HEK293T (cell line): ENCODE measurements at places on chromosomes 2 and 18.
A peak's percentile ranks its signal among the peaks of the same experiment; 100 is the strongest.

DNA sequence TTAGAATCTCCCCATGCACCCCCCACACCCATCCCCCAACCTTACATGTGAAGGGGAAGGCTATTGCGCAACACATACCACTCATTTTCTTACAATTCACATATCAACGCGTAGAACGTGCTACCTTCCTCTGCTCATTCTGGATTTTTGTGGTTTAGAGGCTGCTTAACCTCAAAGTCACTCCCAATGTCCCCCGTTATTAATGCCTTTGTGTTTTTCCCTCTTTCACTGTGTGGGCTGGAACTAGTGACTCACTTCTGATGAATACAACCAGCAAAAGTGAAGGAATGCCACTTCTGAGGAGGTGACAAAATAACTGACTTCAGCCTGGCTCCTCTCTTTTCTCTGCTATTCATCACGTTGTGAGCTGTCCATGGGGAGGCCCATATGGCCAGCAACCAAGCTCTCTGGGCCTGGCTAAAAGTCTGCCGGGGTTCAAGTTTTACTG is 342.5 kb upstream of the NXPH2 start:
- DNase-seq: no peak

DNA sequence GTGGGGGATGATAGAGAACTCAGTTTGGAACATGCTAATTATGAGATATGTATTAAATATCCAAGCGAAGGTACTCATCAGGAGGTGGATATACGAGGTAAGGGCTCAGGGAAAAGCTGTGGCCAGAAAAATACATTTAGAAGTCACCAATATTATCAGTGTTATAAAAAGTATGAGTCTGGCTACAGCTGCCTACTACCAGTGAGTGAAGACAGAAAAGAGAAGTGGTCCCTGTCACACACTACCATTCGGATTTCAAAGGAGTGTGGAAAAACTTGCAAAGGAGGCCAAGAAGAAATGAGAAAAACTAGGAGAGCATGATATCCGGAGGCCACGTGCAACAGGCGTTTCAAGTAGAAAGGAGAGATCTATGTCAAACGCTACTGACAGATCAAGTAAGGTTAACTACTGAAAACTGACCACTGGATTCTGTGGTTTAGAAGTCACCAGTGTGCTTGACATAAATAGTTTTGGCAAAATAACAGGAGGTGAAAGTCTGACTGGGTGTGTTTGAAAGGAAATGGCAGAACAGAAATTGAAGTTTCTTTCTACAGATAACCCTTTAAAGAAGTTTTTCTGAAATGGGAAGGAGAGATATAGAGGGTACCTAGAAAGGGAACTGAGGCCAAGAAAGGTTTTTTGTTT is 118.7 kb upstream of the DNMT3A start:
- no peak for DNase-seq

DNA sequence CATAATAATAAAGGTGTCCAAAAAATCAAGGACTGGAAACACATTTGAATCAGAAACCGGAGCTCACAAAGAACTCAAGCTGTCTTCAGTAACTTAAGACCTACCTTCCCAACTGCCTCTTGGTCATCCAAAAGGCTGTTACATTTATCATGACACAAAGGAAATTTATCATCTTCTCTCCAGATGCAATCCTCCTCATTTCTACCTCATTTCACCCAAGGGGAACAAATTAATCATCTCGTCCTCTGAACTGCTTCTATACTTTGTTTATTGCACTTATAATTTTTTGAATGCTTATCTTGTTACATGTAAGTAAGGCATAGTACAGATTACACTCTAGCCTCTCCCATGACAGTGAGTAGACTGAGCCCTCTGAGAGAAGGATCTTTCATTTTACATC is 105.1 kb upstream of the RGPD4 start:
- no peak for DNase-seq

- DNase-seq: no peak
Measured at GRCh38 chr2:126714191-126714965, 58.4 kb downstream of the GYPC start.

- DNase-seq: no peak
Measured at GRCh38 chr18:48829443-48830149, 121.2 kb downstream of the SMAD7 start.

- no peak for DNase-seq
Measured at GRCh38 chr18:58225101-58225500, 181.1 kb downstream of the NEDD4L start.

DNA sequence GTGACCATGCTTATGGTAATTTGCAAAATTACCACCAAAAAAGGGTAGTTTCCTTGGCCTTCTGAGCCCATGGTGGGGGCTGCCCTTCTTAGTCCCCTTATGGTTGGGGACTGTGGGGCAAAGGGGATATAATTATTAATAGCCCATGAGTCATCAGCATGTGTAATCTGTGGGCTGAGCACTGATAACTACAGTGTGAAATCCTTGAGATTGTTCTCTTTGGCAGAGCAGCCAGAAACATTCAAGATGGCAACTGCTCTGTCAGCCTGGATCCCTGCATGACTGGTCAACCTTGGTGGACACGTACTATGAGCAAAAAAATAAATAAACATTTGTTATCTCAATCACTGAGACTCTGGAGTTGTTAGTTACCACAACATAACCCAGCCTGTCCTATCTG is 61.3 kb downstream of the MGAT4A start:
- no peak for DNase-seq

GRCh38 chr2:16950436-16950835 is 284.8 kb upstream of the CYRIA start:
- DNase-seq: no peak

- no peak for DNase-seq
Measured at GRCh38 chr2:32938934-32939333, 7.8 kb upstream of the LTBP1 start.

DNA sequence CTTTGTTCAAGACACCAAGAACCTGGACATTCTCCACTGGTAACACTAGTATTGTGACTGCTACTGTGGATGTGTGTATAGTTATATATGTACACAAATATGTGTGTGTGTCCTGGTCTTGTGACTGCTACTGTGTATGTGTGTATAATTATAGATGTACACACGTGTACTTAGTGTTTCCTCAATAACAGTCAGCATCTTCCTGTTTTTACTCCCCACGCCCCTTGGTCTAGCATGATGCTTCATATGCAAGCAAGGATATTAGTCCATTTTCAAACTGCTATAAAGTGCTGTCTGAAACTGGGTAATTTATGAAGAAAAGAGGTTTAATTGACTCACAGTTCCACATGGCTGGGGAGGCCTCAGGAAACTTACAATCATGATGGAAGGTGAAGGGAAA is 802.7 kb downstream of the RNF144A start:
- DNase-seq: no peak

- DNase-seq: no peak
Measured at GRCh38 chr2:216539791-216540241, 41.2 kb downstream of the RPL37A start.

GRCh38 chr18:6363216-6363615 is 51.5 kb downstream of the L3MBTL4 start:
- DNase-seq: no peak

DNA sequence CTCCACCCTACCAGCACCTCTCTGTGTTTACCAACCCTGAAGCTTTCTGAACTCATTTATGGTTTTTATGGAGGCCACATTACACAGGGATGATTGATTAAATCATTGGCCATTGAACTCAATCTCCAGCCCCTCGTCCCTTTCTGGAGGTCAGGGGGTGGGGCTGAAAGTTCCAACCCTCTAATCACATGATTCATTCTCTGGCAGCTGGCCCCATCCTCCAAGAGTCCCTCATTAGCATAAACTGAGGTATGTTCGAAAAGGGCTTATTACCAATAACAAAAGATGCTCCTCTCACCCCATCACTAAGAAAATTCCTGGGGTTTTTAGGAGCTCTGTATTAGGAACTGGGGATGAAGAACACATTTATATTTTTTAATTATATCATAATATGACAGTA is 92.3 kb downstream of the DIS3L2 start:
- no peak for DNase-seq

DNA sequence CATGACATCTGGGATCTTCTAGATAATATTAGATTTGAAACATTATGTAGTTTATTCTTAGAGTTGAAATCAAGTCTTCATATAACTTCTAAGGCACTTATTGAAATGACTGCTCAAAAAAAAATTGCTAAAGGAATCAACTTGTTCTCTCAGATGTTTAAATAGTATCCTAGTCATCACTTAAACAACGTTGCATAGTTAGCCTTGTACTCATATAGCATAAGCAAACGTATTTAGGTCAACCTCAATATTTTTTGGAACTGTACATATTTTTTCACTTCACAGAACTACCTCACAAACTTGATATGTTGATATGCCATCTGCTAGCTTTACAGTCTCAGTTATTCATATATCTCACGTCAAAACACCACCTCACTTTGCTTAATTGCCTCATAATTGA is 47.1 kb upstream of the CREB1 start:
- DNase-seq: no peak

- no peak for DNase-seq
Measured at GRCh38 chr2:58158481-58158880, 82.6 kb downstream of the FANCL start.

- DNase-seq: peak; percentile 38
Measured at GRCh38 chr2:50401772-50402653, 629.9 kb downstream of the NRXN1 start.

- no peak for DNase-seq
Measured at GRCh38 chr18:76374330-76375281, 120.4 kb downstream of the ZNF516 start.

GRCh38 chr2:28709101-28709500 is 42.5 kb upstream of the PPP1CB start:
- no peak for DNase-seq

GRCh38 chr18:26778054-26778393 is 87.5 kb downstream of the AQP4 start:
- DNase-seq: no peak

DNA sequence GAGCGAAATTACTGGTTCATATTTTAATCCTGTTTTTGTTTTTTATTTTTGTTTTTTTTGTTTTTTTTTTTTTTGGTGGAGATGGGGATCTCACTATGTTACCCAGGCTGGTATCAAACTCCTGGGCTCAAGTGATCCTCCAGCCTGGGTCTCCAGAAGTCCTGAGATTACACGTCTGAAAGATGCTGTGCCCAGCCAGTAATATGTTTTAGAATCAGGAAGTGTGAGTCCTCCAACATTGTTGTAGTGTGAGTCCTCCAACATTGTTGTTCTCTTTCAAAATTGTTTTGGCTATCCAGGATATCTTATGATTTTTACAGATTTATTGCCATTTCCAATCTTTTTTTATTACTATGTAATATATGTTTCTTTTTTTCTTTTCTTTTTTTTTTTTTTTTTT is 23.1 kb downstream of the TPRKB start:
- DNase-seq: no peak

DNA sequence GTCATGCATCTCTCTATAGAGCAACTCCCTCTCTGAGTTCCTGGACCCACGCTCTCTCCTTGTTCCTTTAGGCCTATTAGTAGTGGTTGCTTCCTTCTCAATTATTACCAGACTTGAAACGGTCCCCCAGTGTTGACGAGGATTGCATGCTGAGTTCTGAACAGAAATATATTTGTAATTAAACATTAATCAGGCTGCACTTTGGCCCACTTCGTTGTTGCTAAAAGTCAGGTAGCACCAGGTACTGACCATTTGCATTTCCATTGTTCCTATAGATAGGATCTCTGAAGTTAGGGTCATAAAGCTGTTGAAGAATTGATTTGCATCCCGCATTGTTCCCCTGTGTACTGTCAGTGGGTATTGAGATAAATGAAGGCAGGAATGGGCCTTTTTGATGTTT is 36.9 kb upstream of the TTR start:
- no peak for DNase-seq

GRCh38 chr2:109297566-109298490 is 168.8 kb downstream of the SH3RF3 start:
- no peak for DNase-seq

GRCh38 chr2:230888824-230889400 is 24.2 kb downstream of the ITM2C start:
- no peak for DNase-seq

- DNase-seq: no peak
Measured at GRCh38 chr18:32460171-32460731, 10.4 kb downstream of the GAREM1 start.

GRCh38 chr2:149062531-149062930 is 24.0 kb downstream of the LYPD6B start:
- DNase-seq: no peak

DNA sequence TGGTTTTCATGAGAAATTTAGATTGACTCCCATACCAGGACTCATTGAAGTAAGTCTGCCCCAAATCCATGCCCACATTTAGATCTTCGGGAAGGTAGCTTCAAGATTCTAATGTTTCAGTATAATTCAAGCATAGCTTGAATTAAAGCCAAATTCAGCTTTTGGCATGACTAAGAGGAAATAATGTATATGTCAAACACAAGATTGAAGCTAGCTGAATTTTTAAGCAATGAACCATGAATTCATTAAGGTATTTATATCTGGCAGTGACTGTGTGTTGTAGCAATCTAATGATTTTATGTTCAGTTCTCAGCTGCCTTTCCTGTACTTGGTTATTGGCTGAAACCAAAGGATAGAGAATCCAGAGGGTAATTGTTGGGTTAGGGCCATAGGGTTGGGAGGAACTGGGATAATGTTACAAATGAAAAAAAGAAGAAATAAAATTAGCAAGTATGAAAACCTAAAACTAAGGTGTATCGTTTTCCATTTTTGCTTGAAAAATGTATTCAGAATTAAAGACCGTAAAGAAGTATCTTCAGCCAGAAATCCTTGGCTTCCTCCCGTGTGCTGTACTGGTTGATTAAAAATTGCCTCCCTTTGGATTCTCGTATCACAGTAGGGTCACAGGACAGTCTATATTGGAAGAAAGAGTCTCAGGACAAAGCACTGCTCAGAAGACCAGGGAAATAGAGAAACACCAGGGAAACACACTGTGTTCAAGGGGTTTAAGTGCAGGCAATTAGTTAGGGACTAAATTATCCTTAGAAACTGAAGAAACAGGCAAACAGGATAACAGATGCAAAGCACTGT is 119.0 kb upstream of the FN1 start:
- DNase-seq: no peak

DNA sequence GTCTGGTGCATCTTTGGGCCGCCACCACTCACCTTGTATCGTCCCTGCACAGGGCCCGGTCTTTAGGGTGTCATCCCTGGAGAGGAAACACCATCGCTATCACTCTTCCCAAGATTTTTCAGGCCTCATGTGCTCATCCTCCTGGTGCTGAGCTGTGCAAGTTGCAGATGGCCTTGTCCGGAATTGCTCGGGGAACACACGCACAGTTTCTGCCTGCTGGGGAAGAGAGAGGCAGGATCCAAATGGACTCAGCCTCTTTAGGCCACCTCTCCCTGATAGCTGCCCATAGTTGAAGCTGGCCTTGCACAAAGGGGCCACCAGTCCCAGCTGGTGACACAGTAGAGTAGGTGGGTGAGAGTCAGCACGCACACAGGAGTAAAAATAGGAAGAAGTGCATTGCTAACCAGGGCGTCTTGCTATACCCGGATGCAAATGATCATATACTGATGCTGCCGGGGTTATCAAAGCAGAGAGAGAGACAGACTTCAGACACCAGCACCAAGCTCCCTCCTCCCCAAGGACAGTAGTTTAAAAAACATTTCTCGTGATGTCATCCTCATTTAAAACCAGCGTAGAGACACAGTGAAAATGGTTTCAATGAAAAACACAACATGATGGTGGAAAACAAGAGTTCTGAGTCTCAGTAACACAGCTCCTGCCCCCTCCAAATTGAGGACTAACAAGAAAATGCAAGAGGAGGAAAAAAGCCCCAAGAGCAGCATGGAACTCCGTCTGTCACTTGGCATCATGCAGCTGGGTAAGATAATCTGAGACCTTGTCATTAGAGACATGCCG is 147.5 kb upstream of the NCK2 start:
- no peak for DNase-seq

- peak; percentile 61 for DNase-seq
Measured at GRCh38 chr2:64859312-64860212, 129.6 kb upstream of the SLC1A4 start.

GRCh38 chr18:2917259-2918047 is 70.6 kb downstream of the EMILIN2 start:
- DNase-seq: no peak
